Ovary (tissue), 10 donors: ENCODE measurements at places on chromosomes 11 and 22. TPM values are rescaled to one million over a fixed set of nuclear protein-coding genes. Genes with fewer than 3 reads are reported as not detected.

DNA sequence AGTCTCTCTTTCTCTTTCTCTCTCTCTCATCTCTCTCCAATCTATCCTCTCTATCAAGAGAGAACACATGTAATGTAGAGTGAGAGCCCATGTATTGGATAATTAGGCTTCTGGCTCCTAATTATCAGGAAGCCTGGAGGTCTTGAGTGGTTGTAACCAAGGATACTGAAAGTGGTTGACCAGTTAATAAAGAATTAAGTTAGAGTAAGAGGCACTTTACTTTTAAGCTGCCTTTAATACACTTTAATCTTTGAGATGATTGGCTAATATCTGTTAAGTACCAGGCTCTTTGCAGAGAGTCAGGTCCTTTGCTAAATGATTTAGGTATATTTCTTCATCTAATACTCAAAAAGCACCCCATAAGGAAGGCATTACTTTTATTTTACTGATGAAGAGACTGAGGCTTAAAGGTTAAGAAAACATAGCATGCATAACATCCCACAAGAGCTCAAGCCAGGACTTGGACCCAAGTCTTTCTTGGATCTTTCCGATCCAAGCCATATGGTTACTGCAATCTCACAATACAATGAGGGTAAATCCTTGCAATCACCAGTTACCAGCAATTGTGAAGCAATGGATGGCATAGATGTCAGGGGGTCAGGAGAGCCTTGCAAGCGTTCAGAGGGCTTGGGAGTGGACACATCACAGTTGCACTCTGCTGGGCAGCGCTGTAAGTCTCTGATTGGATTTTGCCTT is 22.1 kb downstream of the CD44 start:
- DNase-seq = no peak

DNA sequence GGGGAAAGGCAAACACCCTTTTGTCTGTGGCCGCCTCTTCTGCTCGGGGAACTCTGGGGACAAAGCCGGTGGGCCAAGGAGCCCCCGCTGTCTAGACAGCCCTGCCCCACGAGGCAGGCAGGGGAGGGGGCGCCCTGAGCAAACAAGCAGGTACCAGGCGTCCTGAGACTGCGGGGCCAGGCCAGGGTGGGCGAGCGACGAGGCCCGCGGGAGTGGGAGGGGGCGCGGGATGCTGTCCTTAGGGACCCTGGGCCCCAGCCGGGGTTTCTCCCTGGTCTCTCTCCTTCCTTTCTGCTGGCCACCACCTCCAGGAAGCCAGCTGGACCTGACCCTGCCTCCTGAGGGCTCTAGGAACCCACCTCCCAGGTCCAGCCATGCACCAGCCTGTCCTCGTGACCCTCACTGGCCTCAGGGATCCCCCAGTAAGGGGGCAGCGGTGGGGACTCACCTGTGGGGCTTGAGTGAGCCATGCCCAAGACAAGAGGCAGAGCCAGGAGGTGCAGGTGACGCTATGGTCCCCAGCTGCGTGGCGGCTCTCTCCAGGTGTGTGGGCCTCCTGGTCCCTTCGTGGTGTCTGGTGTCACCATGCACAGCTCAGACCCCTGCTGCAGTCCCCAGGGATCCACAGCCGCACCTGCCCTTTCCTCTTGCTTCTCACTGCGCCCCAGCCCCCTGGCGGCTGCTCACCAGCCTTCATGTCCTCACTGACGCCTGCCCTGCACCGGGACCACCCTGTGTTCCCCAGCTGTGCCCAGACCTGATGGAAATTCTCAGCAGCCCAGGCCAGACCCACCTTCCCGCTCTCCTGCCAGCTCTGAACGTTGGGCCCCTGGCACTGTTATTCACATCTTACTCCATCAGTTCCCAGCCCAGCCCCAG is 26.5 kb upstream of the MUC5AC start:
- DNase-seq = no peak

LRRC56 gene
- 3.1 TPM for total RNA-seq

SELENOM gene
- 350 TPM for total RNA-seq

ELFN2 gene
- not detected for total RNA-seq

VPREB1 gene
- not detected for total RNA-seq
